ENCODE measurements at places on chromosomes 12 and 14. TPM values are rescaled to one million over a fixed set of nuclear protein-coding genes. Genes with fewer than 3 reads are reported as not detected.

The RPS26 gene
- 34.6 TPM for total RNA-seq

The IQSEC3 gene
- total RNA-seq, result 1.5 TPM

The SLC15A4 gene
- 14.2 TPM for total RNA-seq

The LMNTD1 gene
- total RNA-seq, result not detected

The PTGDR gene
- 0.89 TPM for total RNA-seq

The PRKAB1 gene
- 9.3 TPM for total RNA-seq

The SMIM41 gene
- total RNA-seq, result 0.35 TPM

The CCDC184 gene
- 0.97 TPM for total RNA-seq

The AICDA gene
- not detected for total RNA-seq

The DNAJC22 gene
- total RNA-seq, result 0.16 TPM

The CRACR2A gene
- 5.2 TPM for total RNA-seq

The GUCY2C gene
- total RNA-seq, result not detected

The IL22 gene
- not detected for total RNA-seq

The RASSF8 gene
- 26.7 TPM for total RNA-seq

The KRT80 gene
- not detected for total RNA-seq

The HOTAIR gene
- total RNA-seq, result not detected

The PPFIA2 gene
- 0.35 TPM for total RNA-seq

The PRIM1 gene
- 3.6 TPM for total RNA-seq

The DTX1 gene
- 1.6 TPM for total RNA-seq

The KCNA1 gene
- total RNA-seq, result not detected
